ENCODE measurements at places on chromosomes 12 and 14. TPM values are rescaled to one million over a fixed set of nuclear protein-coding genes. Genes with fewer than 3 reads are reported as not detected.

HOTAIR gene
- 2.5 TPM for polyA plus RNA-seq

SPATS2 gene
- polyA plus RNA-seq, result 46.2 TPM

DNA sequence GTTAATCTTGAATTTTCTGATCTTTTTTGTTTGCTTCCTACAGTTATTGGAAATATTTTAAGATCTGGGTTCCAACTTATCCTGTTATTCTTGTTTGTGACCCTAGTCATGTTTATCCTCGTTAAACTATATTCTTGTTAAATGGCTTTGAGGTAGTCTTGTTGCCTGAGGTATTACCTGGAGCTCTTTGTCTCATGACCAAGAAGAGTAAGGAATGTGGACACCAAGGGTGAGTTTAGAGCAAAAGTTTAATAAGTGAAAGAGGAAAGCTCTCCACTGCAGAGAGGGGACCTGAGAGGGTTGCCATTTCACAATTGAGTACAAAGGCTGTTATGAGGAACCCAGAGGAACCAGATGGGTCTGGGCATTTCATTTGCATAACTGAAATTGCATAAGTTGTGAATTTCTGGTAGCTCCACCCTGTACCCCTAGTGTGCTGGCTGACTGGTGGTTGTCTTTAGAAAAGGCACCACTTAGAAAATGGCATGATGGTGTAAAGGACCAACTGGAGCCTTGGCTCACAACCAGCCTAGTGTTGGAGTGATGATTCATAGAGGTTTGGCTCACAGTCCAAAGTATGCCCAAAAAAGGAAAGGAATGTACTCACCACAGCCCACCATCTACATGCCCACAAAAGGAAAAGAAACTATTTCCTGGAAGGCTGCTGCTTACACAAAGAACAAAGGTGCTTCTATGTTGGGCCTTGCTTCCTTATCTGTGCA is 36.7 kb upstream of the RESF1 start:
- DNase-seq, result peak; percentile 1

TMEM229B gene
- 1.5 TPM for polyA plus RNA-seq

DNA sequence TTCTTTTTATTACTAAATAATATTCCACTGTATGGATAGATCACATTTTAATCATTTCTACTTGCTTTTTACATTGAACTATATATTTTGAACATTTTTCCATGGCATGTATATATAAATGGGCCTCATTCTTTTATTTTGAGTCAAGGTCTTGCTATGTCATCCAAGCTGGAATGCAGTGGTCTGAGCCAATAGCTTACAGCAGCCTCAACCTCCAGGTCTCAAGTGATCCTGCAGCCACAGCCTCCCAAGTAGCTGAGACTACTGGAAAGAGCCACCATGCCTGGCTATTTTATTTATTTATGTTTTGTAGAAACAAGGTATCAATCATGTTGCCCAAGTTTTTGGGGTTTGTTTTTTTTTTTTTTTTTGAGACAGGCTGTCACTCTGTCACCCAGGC is 7.6 kb downstream of the FCF1 start:
- DNase-seq, result no peak

- no peak for DNase-seq
Observed at GRCh38 chr14:84965279-84965678, 564.7 kb upstream of the FLRT2 start.

SLC2A14 gene
- 0.51 TPM for polyA plus RNA-seq

- no peak for DNase-seq
Observed at GRCh38 chr14:62084020-62084419, 321.8 kb downstream of the SNAPC1 start.

- no peak for DNase-seq
Observed at GRCh38 chr12:59494617-59495016, 101.2 kb upstream of the SLC16A7 start.

AMN gene
- 0.22 TPM for polyA plus RNA-seq

GRCh38 chr12:53695152-53696145 is 19.6 kb upstream of the ATP5MC2 start:
- no peak for DNase-seq

GRCh38 chr14:54200726-54201125 is 196.1 kb upstream of the CDKN3 start:
- no peak for DNase-seq

GRCh38 chr12:91810531-91811451 is 334.9 kb downstream of the BTG1 start:
- DNase-seq, result no peak

- DNase-seq, result no peak
Observed at GRCh38 chr12:129296671-129297070, 443.4 kb downstream of the GLT1D1 start.

KRT72 gene
- not detected for polyA plus RNA-seq

- no peak for DNase-seq
Observed at GRCh38 chr12:104547235-104547634, 90.5 kb downstream of the CHST11 start.

CLEC7A gene
- 0.62 TPM for polyA plus RNA-seq

DNA sequence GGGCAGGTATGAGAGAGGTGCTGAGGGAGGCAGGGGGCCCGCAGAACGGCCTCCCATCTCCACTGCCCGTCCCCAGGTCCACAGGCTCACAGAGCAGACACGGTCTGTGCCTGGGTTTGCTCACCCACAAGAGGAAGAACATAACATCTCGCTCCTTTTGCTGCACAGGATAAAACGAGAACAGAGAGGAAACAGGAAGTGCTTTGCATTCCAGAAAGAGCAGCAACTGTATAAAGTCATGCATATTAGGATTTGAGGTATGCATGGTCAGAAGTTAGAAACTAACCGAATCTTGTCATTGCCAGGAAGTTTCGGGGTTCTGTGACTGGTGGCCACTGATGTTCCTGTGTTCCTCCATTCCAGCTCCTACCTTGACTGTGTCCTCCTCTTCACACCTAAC is 25.0 kb downstream of the NTF3 start:
- no peak for DNase-seq

DNA sequence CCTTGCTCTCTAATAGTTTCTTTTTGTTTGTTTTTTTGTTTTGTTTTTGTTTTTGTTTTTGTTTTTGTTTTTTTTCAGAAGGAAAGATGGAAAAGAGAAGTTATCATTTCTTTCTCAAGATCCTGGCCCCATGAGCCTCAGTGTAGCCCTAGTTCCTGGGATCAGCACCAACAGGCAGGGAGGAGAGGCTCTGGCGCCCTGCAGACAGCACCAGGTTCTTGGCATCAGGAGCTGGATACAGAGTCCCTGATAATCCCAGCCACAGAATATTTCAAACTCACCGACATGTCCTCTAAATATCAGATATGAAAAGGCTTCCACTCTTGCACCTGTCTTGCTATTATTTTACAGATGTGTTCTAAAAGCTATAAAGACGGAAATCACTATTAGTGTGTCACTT is 52.7 kb downstream of the FOXN3 start:
- no peak for DNase-seq

GRCh38 chr12:45425426-45425825 is 209.5 kb downstream of the ANO6 start:
- DNase-seq, result no peak

DNA sequence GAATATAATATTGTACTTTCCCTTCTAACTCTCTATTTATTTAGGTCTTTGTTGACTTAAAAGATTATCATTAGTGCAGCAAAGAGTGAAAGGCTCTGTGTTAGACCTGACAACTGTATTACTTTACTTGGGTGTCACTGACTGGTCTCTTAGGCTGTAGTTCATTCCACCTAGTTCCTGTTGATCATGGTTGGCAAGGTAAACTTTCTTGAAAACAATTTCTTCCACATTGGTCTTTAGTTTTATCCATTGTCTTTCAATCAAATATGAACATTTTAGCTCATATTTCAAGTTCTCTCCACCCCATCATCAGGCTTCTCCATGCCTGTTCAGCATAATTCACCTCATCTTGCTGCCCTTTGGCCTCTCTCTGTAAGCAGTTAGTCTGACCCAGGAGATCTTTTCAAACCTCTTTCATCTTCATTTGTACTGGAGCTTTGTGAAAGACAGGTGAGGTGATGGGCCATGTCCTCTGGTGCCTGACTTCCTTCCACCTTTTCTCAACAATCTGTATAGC is 32.1 kb upstream of the PPM1H start:
- no peak for DNase-seq

- no peak for DNase-seq
Observed at GRCh38 chr12:121145221-121145620, 12.5 kb downstream of the P2RX7 start.

CYP27B1 gene
- polyA plus RNA-seq, result 33.6 TPM

DNA sequence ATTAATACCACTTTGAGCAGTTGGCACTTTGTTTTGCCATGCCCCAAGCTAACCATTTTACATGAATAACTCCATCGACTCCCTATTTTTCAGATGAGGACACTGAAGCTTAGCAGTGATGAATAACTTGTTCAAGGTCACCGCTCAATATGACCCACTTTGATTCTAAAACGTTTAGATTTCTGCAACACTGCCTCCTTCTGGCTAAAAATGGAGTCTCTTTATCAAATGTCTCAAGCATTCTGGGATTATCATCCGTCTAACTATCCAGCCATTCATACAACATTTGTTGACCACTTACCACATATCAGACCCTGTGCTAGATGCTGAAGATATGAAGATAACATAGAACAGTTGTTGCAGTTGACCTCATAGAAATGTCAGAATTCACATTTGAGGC is 298.0 kb downstream of the PPFIA2 start:
- no peak for DNase-seq

- no peak for DNase-seq
Observed at GRCh38 chr12:121299662-121300061, 3.2 kb upstream of the CAMKK2 start.

BLOC1S1 gene
- polyA plus RNA-seq, result 68.2 TPM

All from keratinocyte (primary cell).